ENCODE measurements at places on chromosomes 12 and 14.

DNA sequence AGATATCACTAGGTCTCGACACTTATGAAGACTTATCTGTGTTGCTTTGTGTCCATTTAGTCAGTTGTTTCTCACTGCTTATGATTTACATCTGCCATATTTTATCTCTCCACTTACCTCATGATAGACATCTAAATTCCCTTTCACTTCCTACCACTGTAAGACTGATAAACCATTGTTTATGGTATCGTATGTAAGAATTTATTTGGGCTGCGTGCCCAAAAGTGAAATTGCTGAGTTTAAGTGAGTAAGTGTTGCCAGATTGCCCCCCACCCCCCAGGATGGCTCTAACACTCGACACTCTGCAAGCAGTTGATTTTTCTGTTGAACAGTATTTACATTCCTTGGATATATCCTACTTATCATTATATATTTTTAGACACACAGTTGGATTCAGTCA, 69.9 kb upstream of the MON2 start:
- no peak for DNase-seq

DNA sequence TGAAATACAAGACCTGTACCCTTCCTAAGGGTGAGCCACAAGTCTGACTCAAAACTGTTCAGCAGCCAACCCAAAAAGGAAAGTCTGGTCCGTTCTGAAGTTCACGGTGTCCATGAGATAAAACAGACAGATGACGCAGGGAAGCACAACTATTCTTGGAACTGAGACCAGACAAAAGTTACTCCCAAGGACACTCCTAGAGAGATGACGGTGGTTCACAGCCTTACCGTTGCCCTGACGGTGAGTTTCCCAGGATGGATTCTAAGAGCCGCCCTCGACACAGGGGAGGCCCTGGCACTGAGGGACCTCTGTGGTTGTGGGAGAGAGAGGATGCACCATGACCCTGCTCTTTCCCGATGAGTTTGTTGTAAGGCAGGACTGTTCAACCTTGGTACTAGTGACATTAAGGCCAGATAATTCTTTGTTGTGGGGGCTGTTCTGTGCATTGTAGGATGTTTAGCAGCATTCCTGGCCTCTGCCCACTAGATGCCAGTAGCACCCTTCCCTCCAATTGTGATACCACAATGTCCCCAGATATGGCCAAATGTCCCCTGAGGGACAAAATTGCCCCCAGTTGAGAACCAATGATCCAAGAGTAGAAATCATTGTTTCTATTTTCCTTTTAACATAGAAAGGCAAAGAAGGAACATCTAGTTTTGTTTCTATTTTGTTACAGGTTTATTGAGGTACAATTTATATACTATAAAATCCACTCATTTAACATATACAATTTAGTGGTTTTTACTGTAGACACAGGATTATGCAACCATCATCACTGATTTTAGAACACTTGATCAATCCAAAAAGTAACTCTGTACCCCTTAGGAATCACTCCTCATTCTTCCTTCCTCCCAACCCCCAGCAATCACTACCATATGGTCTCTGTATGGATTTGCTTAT, 23.0 kb downstream of the OR10P1 start:
- DNase-seq, result no peak

DNA sequence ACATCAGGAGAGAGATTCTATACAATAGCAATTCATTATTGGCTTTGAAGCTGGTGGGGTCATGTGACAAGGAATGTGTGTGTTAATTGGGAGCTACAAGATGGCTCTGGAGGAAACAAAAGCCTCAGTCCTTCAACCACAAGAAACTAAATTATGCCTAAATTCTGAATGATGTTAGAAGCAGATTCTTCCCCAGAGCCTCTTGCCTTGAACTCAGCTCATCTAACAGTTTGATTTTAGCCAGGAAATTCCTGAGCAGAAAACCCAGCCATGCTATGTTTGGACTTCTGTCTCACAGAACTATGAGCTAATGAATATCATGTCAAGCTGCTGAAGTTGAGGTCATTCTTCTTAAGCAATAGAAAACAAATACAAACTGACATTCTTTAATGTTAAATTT, 274.7 kb downstream of the SLC6A15 start:
- peak; percentile 57 for DNase-seq

DNA sequence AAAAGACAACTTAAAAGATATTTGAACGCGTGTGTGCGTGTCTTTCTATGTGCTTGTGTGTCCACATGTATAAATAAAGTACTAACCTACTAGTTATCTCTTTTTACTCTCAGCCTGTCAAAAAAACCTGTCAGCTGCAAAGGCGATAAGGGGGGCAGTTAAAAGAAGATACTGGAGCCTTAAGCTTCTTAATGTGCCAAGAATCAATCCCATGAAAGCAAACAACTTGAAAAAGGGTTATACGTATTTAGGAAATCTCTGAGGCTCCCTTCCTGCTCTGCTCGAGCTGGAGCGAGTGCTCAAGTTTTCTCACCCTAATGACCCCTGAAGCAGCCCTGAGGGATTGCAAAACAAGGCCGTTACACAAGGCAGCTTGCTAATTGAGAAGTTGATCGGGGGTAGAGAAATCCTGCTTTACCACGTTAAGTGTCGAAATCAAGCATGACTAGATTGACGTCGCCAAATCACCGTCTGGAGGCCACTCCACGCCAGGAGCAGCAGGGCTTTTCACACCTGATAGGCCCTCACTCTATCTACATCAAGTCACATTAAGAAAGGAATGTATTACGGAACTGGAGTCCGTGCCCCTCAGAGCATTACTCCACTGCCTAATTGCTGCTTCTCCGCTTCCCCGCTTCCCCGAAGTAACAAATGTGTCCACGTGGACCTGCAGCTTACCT, 32.4 kb downstream of the LMO3 start:
- no peak for DNase-seq

DNA sequence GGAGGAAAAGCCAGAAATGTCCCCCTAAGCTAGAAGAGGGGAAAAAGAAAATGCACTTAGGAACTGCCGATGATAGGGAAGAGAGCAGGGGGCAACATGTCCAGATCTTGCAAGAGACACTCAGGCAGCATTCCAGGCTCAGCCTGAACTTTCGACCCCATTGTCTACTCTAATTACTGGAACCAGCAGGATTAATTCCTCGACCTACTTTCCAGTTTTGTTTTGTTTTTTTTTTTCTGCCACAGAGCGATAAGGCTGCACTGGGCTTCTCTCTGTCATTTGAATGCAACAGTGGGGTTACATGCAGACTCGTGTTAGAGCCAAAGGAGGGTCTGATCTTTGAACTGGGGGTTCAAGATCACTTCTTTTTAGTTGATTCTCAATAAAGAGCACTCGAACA, 68.7 kb upstream of the MED13L start:
- peak; percentile 33 for DNase-seq

DNA sequence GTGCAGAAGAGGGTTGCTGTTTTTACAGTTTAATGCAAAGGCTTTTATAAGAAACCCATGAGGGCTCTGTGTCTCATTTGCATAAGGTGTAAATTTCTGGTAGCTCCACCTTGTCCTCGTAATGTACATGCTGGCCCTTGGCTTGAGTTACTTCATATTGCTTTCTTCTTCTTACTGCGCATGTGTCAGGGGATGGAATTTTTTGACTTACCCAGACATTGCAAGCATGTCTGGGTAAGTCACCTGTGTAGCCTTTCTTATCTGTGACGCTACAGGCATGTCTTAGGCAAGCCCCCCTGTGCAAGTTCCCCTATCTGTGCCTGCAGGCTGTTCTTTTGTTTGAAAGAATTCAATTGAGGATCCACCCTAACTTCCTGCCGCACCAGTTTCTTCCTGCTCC, 274.2 kb downstream of the ETNK1 start:
- no peak for DNase-seq

DNA sequence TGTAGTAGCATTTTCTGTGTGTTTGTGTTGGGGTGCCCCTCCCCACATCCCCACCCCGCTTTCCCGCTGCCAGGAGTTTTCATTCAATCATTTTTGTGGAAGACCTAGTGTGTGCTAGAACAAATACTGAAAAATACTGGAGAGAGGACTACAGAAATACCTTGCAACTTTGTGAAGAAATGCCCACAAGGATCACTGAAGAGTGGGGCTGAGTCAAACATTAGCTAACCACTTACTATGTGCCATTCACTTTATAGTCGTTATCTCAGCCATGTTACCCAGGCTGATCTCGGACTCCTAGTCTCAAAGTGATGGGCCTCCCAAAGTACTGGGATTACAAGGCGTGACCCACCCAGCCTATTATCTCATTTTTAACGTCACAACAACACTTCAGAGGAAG, 559 bp upstream of the LMBR1L start:
- no peak for DNase-seq

GRCh38 chr14:102063109-102063807, 23.6 kb downstream of the HSP90AA1 start:
- DNase-seq, result peak; percentile 88

- DNase-seq, result peak; percentile 48
Measured at GRCh38 chr14:103185051-103186029, 62.1 kb downstream of the TNFAIP2 start.

- no peak for DNase-seq
Measured at GRCh38 chr12:92341065-92341668, 195.5 kb upstream of the BTG1 start.

- DNase-seq, result peak; percentile 58
Measured at GRCh38 chr12:58907391-58907790, 12.9 kb downstream of the LRIG3 start.

DNA sequence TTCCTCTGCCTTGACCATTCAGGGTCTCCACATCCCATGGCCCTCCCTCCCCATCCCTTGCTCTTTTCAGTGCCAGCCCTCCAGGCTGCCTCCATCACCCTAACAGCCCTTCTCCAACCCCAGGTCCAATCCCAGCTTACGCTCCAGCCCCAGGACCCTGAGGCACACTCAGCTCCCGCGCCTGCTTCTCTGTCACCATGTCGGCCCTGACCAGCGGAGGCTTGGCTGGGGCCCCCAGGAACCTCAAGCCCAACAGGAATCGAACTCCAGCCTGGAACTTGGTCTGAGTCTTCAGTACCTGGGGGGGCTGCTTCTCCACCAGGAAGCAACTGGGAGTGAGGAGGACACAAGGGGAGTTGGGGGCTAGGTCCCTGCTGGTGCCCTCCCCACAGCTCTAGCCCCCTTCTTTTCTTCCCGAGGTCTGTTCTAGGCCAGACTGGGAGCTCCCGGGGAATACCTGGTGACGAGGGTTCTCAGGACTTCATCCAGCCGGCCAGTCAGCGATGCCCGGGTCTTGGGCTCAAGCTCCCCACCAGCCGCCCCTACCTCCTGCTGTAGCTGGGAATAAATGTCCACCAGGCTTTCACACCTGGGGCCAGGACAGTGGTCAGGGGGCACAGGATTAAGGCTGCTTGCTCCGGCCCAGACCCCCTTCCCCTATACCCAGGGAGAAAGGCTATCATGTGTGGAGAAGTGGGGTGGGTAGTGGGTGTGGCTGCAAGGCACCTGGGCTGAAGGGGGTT, 6.0 kb downstream of the STAT6 start:
- no peak for DNase-seq

DNA sequence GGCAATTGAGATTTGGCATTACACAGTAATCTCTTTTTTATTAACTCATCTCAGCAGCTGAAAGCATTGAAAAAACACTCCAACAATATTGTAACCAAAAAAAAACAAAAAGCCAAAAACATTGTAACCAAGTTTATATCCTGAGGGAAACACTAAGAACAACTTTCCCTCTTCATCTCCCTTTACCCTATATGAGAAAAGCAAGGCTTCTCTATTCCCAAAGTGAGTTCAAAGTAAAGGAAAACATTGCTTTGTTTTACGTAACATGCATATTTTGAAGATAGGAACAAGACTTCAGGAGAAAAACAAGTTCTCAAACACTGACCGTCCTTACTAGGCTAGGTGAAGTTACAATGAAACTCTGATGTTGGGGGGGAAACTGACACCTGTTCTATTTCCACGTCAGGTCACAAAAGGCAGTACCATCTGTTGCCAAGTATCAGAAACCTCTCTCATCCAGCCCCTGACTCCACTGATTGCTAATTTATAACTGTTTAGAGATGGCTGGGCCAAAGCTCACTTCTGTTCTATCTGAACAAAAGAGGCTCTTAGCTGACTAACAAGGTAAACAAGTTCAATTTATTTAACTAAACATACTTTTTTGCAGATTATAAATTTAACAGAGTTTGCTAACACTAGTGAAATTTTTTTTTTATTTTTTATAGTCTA, 67.9 kb upstream of the PLXNC1 start:
- DNase-seq, result no peak

DNA sequence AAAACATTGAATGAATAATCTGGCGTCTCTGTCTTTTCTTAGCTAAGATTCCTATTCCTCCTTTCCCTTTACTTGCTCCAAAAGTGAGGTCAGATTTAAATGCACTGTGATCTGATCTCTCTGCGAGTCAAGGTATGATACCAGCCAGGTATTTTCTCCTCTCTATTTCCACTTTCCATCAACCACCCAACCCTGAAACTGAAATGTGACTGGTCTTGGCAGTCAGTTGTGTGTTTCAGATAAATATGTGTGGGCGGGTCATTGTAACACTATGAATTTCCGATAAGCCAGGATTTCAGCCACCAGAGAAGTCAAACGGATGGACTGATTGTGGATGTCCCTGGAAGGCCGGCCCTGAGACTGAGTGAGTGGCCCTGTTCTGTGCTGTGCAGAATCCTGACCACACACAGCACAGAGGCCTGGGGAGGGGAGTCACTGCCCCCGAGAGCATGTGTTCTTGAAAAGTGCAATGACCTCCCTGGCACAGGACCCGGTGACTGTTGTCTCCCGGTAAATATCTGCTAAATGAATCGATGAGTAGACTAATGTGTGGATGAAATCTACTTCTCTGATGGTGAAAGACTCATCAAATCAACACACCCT, 612.5 kb upstream of the TMEM132C start:
- DNase-seq, result no peak

DNA sequence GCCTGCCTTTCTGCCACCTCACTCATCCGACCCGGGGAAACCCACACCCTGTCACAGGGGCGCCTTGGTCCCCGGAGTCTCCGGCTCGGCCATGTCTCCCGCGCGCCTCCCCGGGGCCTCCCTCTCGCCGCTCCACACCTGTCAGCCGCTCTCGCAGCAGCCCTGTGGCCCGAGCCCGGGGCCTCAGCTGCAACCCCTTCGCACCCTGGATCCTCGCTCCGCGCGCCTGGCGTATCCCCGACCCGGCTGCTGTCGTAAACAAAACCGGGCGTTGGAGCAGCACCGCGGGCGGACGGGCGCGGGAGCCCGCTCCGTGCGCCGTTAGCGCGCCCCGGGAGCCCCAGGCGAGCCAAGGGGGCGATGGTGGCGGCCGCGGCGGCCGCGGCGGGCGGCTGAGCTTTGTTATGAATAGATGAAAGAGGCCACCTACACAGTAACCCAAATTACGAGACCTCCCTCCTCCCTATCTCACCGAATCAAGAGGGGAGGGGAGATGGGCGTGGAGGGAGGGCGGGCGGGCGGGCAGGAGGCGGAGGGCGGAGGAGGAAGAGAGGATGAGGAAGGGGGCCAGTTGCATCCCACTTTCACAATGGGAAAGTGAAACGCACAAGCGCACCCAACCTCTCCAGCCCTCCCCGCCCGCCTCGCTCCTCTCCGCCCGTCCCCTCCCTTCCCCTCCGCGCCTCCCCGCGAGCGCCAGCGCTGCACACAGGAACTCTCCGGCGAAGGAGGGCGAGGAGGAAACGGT, at the start of gene PLXNC1:
Gene PLXNC1 (plus strand): TSS at position 587 of the 748 bp plus-strand sequence. CDS start 395 bp downstream, outside the sequence.
- DNase-seq, result peak; percentile 27

DNA sequence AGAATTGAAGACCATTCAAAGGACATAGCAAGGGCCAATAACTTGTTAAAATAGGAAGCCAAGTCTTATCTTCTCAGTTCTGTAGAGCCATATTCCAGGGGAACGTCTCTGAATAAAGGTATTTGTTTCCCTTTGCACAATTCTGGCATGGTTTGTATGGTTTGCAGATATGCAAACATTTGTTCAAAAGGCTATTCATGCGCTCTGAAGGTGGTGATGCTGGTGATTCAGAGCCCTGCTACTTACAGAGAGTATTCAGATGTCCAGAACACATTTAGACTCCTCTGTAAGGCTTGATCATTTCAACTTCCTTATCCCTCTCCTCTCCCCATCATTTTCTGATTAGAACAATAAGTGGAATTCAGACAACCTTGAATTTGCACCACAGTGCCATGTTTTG, 35.9 kb downstream of the SLC4A8 start:
- peak; percentile 9 for DNase-seq

Measured in astrocyte of the spinal cord (primary cell).